ENCODE measurements at places on chromosomes 2 and 18.

- H3K36me3 ChIP-seq = peaks cover 4% of the 10 kb centered on the region
- peaks cover 6% of the 10 kb centered on the region for H3K4me1 ChIP-seq
- no peak overlapping the region for H3K27ac ChIP-seq
- DNase-seq = no peak
- no peaks in the 10 kb centered on the region for H3K27me3 ChIP-seq
- no peak overlapping the region for H3K4me3 ChIP-seq
Measured at GRCh38 chr2:195603998-195604397, 53.0 kb upstream of the SLC39A10 start.

DNA sequence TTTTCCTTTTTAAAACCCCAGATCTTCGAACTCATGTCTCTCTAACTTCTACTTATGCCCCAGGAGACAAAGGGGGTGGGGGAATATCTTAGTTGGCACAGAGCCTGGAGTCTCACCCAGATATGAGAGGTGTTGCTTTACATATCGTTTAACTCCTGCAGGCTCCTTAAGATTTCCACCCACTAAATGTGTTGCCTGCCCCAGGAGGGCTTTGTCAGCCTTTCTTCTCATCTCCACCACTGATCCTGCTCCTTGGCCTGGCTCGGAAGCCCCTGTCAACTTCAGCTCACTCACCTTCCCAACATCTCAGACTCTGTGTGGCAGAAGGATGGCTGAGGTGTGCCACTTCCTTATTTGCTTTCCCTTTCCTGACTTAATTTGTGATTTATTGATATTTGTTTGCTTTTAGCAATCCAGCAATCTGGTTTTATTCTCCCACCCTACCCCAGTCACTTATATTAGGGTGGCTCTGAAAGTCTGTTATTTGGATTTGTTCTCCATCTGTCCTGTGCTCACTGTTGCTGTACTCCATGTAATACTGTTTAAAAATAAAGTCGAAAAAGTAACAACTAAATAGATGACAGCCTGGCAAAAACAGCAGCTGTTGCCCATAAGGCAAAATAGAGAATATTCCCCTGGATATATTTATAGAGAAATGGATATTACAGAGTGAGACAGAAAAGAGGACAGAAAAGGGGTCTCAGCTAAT, 200.6 kb downstream of the ZBTB7C start:
- H3K27me3 ChIP-seq = peaks cover 70% of the 10 kb centered on the region
- no peak overlapping the region for H3K27ac ChIP-seq
- no peak overlapping the region for H3K4me3 ChIP-seq
- peaks cover 6% of the 10 kb centered on the region for H3K4me1 ChIP-seq
- H3K36me3 ChIP-seq = no peaks in the 10 kb centered on the region

- no peaks in the 10 kb centered on the region for H3K36me3 ChIP-seq
- H3K27ac ChIP-seq = no peak overlapping the region
- no peak for DNase-seq
- H3K4me3 ChIP-seq = no peak overlapping the region
- no peaks in the 10 kb centered on the region for H3K4me1 ChIP-seq
Measured at GRCh38 chr18:64717026-64717425, 568.1 kb upstream of the LINC00305 start.

GRCh38 chr2:46818819-46819218, 96.8 kb downstream of the MCFD2 start:
- no peak overlapping the region for H3K4me3 ChIP-seq
- H3K27ac ChIP-seq = no peak overlapping the region
- no peaks in the 10 kb centered on the region for H3K36me3 ChIP-seq
- no peaks in the 10 kb centered on the region for H3K4me1 ChIP-seq

- DNase-seq = no peak
- H3K27me3 ChIP-seq = no peaks in the 10 kb centered on the region
- no peak overlapping the region for H3K27ac ChIP-seq
- H3K4me3 ChIP-seq = no peak overlapping the region
- H3K4me1 ChIP-seq = peaks cover 25% of the 10 kb centered on the region
Measured at GRCh38 chr2:238290715-238291549, 2.5 kb upstream of the PER2 start.

DNA sequence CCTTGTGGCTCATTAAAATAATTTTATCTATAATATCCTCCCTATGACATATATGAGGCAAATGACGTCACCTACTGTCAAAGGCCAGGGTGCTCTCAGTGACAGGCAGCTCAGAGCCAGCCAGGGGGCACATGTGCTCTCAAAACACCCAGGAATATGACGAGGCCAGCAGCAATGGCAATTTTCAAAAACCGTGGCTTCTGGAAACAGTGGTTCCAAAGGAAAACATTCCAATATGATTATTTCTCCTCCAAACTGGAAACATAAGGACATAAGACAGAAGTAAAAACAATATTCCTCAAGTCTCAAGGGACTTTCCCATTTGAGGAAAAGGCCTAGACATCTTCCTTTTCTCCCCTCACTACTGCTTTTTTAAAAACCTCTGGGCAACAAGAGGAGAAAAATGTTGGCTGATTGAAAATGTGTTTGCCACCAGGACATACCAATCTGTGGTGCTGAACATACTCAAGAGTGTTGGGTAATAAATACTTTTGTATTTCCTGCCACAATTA, 40.8 kb downstream of the RNF152 start:
- H3K4me3 ChIP-seq = no peak overlapping the region
- no peaks in the 10 kb centered on the region for H3K36me3 ChIP-seq
- no peak for DNase-seq
- peaks cover 10% of the 10 kb centered on the region for H3K27me3 ChIP-seq

- H3K27ac ChIP-seq = no peak overlapping the region
- H3K36me3 ChIP-seq = no peaks in the 10 kb centered on the region
- no peak for DNase-seq
- no peaks in the 10 kb centered on the region for H3K27me3 ChIP-seq
Measured at GRCh38 chr2:144475044-144475443, 44.9 kb downstream of the ZEB2 start.

GRCh38 chr2:172470958-172471922, 43.9 kb downstream of the ITGA6 start:
- no peak overlapping the region for H3K4me3 ChIP-seq
- H3K27ac ChIP-seq = no peak overlapping the region
- H3K27me3 ChIP-seq = no peaks in the 10 kb centered on the region
- peaks cover 16% of the 10 kb centered on the region for H3K4me1 ChIP-seq
- peaks cover 2% of the 10 kb centered on the region for H3K36me3 ChIP-seq

GRCh38 chr2:68693951-68694350, 40.7 kb upstream of the ARHGAP25 start:
- peaks cover 14% of the 10 kb centered on the region for H3K27me3 ChIP-seq
- H3K27ac ChIP-seq = no peak overlapping the region
- peaks cover 2% of the 10 kb centered on the region for H3K36me3 ChIP-seq
- DNase-seq = no peak
- peaks cover 22% of the 10 kb centered on the region for H3K4me1 ChIP-seq
- H3K4me3 ChIP-seq = no peak overlapping the region
